ENCODE measurements at places on chromosomes 6 and 20.

GRCh38 chr6:155187994-155188706 lies 75.7 kb upstream of the CLDN20 start:
- DNase-seq = no peak

DNA sequence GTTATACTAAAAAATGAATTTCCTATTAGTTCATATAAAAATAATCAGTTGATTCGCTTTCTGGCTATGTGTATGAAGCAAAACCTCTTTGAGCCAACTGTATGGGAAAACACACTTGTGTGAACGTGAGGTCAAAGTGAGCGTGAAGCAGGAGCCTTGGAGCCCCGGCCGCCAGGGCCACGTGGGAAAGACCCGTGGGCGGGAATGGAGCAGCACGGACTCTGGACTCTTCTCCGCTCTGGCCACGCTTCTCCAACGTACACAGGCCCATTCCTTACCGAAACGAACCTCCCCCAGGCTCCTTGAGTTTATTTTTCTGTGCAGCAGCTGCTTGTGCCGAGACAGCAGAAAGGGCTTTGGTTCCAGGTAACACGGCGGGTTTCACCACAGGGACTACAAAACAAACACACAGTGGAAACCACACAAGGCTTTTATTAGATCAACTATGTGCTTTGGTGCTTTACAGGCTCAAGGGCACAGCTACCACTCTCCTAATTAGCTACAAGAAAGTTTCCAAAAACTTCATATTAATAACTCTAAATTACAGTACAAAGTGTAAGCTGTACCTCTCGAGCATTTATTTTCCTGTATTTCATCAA lies 62.7 kb downstream of the TAF4 start:
- no peak for DNase-seq

GRCh38 chr20:6744805-6745204 lies 22.7 kb upstream of the BMP2 start:
- no peak for DNase-seq

- no peak for DNase-seq
Observed at GRCh38 chr20:41523857-41524256, 94.3 kb downstream of the CHD6 start.

Measured in germinal center (tissue), 1 donor.